ENCODE measurements at places on chromosomes 13 and 19.

- DNase-seq, result no peak
Observed at GRCh38 chr13:23463661-23464060, 30.2 kb upstream of the SACS start.

GRCh38 chr13:40063703-40064102 is 408.2 kb downstream of the COG6 start:
- DNase-seq, result no peak

DNA sequence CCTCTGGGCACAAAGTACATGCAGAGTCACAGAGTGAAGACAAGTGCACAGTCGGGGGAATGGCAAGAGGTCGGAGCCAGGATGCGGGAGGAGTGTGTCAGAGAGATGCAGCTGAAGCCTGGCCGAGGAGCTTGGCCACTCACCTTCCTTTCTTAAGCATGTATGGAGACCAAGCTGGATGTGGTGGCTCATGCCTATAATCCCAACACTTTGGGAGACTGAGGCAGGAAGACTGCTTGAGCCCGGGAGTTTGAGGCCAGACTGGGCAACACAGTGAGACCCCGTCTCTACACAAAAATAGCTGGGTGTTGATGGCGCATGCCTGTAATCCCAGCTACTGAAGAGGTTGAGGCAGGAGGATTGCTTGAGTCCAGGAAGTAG is 67.0 kb downstream of the LATS2 start:
- DNase-seq, result no peak

- no peak for DNase-seq
Observed at GRCh38 chr19:12800923-12801465, 606 bp downstream of the PRDX2 start.

DNA sequence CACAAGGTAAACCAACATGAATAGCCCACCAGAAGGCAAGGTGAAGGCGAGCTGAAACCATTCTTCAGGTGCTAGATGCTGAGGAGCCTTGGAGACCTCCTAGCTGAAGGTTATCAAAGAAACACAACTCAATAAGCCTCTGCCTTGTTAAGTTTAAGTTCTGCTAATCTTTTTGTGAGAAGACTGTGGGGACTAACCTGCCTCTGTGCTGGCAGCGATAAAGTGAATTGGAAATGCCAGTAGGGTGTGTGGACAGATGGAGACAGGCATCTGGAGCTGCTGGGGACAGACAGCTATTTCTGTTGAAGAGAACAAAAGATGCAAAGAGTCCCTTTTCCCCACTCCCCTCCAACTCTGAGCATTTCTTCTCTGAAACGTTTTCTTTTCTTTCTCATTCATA is 33.5 kb upstream of the FLT1 start:
- DNase-seq, result no peak

DNA sequence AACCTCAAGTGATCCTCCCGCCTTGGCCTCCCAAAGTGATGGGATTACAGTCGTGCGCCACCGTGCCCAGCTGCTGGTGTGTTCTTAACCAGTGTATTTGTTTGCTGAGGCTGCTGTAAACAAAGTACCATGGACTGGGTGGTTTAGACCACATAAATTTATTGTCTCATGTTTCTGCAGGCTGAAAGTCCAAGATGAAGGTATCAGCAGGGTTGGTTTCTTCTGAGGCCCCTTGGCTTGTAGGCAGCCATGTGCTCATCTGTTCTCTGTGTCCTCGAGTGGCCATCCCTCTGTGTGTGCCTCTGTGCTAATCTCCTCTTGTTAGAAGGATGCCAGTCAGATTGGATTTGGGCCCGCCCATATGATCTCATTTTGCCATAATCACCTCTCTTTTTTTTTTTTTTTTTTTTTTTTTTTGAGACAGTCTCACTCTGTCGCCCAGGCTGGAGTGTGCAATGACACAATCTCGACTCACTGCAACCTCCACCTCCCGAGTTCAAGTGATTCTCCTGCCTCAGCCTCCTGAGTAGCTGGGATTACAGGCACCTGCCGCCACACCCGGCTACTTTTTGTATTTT is 31.8 kb downstream of the PEX11G start:
- DNase-seq, result no peak

DNA sequence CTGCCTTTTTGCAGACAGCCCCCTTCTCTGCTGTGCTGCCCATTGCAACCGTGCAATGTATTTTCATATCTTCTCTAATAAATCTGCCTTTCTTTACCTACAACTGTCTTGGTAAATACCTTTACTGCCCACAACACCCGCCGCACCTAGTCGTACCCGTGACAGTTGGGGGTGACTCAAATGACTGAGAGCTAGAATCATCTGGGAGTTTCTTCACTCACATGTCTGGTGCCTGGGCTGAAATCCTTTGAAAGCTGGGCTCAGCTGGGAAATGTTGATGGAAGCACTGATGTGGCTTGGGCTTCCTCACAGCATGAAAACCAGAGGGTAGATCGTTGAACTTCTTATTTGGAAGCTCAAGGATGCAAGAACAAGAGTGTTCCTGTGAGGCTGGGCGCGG is 2.8 kb upstream of the PNMA8A start:
- no peak for DNase-seq

DNA sequence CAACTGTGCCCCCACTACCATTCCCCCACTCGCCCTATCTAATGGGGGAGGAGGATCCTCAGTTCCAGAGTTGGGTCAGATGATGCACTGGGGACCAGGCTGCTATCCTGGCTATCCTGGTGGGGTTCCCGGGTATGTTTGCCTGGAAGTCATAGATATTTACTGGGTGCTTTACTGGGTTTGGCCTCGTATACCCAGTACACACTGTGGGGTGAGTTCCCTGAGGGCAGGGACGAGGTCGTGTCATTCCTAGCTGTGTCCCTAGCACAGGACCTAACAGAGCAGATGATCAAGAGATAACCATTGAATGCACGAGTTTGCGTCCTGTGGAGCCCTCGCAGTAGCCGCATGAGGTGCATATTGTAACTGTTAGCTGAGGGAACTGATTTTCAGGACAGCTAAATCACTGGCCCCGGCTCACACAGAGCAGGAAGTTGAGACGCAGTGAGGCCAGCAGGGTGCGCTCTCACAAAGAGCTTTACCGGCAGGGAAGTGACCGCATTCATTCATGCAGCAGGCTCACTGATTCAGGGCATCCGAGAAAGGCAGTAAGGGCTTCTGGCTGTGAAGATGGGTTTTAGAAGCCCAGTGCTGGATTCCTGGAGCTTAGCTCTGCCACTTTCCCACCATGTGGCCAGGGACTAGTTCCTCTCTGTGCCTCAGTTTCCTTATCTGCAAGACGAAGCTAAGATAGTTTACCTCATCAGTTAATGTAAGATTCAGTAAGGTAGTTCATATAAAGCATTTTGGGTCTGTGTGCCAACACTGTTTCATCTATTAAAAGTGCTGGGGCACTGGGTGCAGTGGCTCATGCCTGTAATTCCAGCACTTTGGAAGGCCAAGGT is 6.0 kb downstream of the RUVBL2 start:
- peak; percentile 63 for DNase-seq

GRCh38 chr19:3333020-3333583 is 33.3 kb upstream of the NFIC start:
- no peak for DNase-seq

- no peak for DNase-seq
Observed at GRCh38 chr19:6417713-6418561, 6.7 kb downstream of the KHSRP start.

GRCh38 chr19:55643887-55644176 is 383 bp downstream of the ZNF581 start:
- DNase-seq, result no peak

DNA sequence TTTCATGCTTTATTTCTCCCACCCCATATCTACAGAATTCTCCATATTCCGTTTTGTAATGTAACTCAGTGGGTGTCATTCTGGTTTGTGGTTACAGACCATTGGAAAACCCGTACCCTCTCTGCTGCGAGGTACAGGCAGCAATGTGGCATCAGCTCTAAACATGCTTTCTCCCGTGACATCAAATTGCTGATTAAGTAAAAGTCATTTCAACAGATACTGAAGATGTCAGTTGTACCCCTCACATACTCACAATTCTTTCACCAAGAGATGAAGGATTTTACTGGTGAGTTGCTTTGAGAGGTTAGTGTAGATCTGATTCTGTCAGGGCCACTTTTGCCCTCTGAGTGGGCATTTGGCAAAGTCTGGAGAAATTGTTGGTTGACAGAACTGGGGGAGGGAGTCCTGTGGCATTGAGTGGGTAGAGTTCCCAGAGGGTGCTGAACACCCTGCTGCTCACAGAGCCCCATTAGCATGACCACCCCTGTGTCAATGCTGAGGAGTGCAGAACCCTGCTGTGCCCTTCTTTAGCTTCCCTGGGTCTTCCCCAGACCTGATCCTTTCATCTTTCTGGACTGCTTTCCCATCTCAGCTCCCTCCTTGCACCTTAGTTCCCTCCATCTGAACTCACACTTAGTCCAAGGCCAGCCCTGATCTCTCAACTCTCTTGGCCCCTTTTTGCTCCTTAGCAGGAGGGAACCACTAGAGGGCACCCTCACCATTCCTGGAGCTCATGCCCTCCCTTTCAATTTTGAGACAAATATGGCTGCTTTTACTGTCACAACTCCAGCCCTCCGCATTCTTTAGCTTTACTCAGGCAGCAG is 39.9 kb upstream of the CEACAM8 start:
- peak; percentile 36 for DNase-seq

- DNase-seq, result no peak
Observed at GRCh38 chr13:42874221-42874620, 92.8 kb downstream of the FAM216B start.

- no peak for DNase-seq
Observed at GRCh38 chr13:20714161-20714560, 10.7 kb downstream of the IL17D start.

DNA sequence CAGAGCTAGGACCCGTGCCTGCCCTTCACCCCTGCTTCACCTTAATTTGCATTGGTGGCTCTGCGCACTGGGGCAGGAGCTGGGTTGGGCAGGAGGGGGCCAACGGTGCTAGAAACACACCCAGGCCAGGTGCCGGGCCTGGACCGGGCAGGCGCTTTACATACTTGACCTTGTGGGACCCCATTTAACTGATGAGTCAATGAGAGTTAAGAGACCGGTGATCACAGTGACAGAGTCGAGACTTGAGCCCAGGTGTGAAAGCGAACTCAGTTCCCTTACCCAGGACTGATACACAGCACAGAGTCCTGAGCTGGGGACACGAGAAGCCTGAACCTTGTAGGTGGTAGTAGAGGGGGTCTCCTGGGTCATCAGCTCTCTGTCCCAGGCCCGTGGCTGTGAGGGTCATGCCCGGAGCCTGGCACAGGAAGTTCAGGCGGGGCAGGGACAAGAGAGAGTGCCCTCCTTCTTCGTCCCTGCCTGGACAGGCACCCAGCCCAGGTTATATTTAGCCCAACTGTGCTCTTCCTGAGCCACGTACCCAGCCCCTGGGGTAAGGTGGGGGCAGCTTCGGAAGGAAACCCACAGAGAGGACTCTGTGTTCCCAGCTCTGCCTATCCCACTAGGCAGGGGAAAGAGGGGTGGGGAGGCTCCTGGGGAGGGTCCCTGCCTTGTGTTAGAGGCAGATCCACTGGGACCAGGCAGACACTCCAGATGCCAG is 1.9 kb downstream of the PRX start:
- no peak for DNase-seq

DNA sequence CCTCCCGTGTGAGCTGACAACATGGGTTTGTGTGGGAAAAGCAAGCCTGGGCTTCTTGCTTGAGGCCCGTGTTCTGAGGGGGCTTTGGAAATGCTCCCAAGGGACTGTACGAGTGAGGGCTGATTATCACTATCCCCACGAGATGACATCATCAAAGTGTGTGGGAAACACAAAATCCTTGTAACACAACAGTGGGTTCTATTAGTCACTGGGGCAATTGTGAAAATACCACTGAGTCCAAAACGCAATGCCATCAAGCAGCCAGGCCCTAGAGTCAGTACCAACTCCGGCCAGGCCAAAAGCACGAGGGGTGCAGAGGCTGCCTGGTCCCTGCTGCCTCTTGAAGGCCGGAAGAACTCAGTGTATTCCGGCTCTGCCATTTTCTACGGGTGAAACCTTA is 29.6 kb downstream of the CAPS start:
- DNase-seq, result no peak

- no peak for DNase-seq
Observed at GRCh38 chr19:15436012-15436825, 13.5 kb downstream of the WIZ start.

DNA sequence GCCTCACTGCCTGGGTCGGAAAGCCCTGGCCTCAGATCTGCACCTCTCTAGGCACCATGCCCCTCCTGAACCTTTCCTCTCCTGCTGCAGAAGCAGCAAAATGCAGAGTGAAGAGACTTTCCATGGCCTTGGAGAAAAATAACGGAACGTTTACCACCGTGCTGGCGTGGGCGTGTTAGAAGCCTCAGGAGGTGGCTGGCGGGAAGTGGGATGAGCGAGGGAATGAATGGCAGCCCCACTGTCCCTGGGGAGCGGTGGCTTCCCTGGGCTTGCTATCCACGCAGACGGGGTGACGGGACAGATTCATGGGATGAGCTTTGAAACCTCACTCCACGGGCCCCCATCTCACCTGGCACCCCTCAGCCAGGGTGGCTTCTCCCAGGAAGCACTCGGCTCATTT is 4.3 kb downstream of the TEX29 start:
- DNase-seq, result no peak

DNA sequence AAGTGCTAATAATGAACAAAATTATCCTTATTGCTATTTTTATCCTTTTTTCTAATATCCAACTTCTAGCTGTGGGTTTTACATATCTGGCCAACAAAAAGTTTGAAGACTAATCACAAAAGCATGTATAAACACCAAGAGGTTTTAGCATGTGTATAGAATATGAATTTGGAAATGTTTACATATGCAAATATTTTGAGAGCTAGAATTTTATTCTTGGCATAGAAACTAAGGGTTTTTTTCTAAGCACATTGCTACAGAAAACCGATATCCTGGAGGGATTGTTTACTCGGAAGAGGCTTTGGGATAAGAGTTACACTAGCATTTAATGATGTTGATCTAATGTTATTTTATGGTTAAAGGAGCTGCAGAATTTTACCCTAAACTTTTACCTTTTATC is 392.1 kb downstream of the EFNB2 start:
- DNase-seq, result no peak

GRCh38 chr19:11359421-11359820 is 4.2 kb downstream of the PLPPR2 start:
- DNase-seq, result no peak

DNA sequence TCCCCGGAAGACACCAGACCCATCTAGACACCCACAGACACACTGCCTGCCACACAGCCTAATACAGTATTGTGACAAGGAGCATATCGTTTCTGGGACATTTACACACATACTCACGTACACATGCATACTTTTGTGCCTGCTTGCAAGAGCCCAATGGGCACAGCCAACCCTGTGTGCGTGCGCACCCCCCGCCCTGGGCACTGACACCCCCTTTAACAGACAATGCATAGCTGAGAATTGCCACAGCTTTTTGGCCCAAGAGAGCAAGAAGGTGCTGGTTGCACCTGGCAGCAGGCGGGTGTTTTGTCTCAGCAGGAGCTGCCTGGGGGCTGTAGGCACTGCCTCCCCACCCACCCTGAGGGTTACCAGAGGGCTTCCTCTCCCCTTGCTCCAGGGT is 1.7 kb upstream of the NFIX start:
- no peak for DNase-seq

GRCh38 chr19:17202249-17202648 is 12.9 kb upstream of the USE1 start:
- DNase-seq, result no peak

GRCh38 chr13:47000165-47000564 is 103.3 kb upstream of the HTR2A start:
- DNase-seq, result no peak

- DNase-seq, result no peak
Observed at GRCh38 chr19:41479757-41480191, 36.8 kb downstream of the ERICH4 start.
